ENCODE measurements at places on chromosomes 2 and 18.
A peak's percentile ranks its signal among the peaks of the same experiment; 100 is the strongest.

DNA sequence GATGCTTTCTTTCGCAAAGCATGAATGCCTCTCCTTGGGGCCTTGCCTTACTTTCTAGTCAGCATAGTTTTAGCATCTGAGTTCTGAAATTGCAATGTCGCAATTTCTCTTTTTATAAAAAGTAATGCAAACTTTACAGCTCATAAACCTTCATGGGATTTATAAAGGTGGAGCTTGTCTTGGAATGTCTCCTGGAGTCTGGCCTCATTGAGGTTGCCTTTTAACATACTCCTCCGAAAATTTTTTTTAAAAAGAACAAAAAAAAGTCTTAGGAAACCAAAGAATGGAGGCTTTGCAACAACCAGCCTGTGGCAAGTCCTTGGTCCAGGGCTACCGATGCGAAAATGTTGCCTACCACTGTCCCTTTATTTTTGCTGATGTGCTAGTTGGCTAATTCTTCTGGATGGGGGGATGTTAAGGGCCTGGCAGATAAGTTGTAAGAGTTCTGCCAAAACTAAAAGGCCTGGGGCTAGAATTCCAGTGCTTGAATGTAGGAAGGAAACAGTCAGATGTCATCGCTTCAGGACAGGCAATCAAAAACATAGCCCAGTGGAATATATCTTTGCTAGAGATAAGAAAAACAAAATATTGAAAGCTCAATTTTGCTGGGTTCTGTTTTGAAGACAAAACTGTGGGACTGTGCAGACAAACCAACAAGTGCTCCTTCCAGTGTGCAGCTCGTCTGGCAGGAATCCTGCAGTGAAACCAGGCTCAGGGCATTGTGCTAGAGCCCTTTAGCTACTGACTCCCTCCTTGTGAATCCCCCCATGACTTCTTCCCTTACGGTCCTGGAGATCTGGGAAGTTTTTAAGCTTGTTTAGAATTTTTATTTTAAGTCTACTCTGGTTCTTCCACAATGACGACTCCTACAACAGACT, 213.0 kb downstream of the PIEZO2 start:
- no peak for DNase-seq

DNA sequence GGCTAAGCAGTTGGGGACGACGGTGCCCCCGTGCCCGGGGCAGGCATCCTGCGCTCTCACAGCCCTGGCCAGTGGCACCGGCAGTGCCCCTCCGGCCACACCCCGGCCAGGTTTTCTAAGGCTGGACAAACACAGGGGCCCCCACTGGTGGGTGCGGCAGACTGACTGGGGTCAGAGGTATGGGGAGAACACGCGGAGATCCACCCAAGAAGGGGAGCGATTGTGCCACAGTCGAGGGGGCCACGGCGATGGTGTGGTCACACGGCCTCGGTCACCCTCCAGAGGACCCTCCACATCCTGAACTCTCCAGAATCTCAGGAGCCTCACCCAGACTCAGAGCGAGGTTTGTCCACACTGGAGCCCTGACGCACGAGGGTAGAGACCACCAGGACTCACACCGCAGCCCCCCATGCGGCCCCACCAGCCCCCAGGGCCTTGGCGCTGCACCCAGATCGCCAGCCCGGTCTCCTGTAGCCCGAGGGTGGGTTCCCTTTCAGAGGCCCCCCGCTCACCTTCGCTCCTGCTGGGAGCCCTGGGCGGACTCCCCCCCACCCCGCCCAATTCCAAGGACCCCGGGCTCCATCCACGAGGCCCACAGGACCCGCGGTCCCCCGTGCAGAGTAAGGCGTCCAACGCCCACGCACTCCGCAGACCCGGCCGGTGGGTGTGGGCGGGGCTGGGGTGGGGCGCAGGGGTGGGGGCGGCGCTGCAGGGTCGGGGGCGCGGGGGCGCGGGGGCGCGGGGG, 15.2 kb downstream of the PDCD1 start:
- no peak for DNase-seq

DNA sequence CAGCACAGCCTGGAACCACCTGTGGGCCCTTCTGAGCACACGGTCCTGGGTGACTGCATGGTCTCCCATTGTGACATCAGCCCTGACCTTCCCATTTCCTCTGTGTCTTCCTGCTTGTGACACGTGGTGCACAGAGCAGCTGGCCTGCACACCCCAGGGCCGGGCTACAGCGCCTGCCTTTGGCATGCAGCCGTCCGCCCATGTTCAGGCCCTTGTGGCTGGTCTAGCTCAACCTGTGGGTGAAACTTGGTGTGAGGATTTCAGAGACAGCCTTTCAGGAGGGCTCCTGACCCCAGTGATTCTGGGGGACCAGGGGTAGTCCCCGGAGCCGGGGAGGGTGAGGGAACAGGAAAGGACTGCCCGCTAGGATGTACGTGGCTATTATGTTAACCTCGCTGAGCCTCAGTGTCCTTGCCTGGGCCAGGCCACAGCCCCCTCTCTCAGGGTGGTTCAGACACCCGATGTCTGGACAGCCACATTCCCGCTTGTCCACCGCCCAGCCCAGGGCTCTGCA, 284.8 kb upstream of the HS6ST1 start:
- no peak for DNase-seq

DNA sequence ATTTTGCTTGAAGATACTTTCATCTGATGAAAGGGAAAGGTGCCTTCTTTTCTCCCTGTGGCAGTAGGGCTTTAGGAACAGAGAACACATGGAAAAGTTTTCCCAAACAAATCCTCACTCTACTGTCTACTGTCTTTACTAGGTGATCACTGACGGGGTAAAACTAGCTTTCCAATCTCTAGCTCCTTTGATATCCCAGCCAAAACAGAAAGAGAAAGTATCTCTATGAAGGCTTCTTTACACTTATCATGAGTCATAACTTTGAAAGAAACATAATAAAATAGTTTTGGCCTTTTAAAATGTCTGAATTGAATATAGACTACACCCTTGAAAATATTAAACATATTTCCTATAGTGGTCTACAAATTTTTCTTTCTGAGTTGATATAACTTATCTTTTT, 214.5 kb downstream of the DSEL start:
- no peak for DNase-seq

- peak; percentile 81 for DNase-seq
These were observed 133.1 kb downstream of the NFATC1 start for GRCh38 chr18:79528846-79529245.

DNA sequence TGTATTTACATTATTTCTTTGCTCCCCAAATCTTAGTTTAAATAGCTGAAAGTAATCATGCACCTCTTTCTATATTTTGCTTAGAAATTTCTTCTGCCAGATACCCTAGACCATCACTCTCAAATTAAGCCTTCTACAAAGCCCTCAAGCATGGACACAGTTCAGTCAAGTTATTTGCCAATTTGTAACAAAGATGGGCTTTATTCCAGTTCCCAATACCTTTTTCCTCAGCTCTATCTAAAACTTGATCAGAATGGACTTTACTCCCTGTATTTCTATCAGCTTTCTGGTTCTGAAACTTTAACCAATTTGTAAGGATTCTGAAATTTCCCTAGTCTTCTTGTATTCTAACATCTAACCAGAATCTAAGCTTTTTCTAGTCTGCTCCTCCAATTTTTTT, 56.6 kb downstream of the SYT4 start:
- no peak for DNase-seq

DNA sequence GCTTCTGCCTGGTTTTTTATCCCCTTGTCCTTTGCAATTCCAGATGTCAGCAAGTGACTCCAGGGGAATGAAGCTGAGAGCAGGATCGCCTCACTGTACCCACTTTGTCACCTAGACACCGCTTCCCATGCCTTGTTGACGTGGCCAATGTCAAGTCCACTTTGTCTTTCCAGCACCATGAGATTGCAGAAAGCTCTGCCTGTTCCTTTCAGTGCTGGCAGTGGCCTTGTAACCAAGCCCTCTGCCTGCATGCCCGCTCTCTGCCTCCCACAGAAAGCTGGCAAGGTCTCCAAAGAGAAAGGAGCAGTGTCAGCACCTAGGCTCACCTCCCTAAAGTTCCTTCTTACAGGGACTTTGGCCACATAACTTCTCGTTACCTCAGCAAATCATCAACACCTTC, 282.2 kb upstream of the ST6GAL2 start:
- no peak for DNase-seq

GRCh38 chr2:121555008-121555407, 24.3 kb downstream of the RNU4ATAC start:
- DNase-seq: no peak

DNA sequence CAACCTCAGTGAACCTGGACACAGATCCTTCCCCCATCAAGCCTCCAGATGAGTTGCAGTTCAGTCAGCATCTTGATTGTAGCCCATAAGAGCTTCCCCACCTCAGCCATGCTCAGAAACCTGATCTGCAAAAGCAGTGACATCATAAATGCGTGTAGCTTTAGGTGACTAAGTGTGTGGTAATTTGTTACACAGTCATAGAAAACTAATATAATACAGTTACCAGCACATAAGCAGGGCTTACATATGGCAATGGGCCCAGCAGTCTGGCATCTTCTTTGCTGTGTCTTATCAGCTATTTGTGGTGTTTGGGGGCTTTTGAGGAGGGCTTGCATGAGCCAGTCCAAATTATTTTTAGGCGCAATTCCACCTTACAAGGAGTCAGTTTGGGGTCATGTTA, 807.0 kb downstream of the SLC4A3 start:
- DNase-seq: no peak

DNA sequence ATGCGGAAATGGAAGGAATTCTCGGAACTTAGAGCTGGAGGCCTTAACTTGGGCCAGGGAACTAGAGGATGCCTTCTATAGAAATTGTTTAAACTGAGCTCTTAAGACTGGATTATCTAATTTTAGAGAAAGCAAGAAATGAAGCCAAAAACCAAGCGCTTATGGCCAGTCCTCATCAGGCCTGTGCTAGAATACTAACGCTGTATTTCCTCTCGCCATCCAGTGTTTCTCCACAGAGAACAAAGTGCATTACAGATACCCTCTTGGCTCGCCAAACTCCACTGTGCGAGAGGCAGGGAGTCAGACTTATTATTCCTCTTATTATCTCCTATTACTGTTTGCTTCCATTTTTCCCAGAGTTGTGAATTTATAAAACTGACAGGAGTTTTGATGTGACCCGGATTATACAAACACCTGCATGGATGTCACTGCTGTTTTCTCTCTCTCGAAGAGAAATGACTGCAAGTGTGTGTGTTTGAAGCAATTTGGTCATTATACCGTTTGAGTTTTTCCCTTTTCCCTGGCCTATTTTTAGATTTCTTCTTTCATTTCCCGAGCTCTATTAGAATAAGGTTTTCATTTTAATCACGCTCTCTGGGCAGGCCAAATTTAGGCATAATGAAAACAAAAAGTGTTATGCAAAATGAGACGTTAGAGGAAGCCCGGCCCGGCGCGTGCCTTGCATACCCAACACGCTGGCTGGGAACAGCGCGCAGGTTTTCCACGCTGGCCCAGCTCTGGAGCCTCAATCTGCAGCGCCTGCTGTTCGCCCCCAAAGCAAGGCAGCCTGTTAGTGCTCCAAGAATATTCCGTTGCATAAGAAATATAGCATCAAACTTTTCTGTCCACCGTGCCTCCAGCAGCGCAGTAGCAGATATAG, 103.3 kb downstream of the ALK start:
- no peak for DNase-seq

DNA sequence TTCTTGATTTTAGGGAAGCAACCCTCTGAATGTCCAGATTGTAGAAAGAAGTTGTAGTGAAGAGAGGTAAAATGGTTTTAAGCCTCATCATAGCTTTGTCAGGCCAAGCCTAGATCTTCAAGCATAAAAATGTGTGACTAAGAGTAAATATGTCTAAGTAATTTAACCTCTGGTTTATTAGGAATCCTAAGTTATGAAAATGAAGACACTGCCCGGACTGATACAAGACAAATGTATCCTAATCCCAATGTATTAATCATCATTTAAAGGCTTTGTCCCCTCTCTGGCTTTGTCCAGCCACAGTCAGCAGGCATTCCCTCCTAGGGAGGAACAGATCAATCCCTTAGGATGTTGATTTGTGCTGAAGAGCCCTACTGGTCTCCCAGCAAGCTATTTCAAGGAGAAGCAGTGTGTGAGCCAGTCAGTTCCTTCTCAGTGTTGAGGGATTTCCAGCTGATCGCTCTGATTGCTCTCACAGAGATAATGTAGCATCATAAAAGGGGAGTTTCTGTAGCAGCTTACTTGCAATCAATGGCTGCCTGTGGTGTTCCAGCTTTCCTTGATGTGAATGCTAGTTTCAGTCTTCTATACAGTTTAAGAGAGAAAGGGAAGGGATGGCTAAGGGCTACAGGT, 796.1 kb downstream of the EPHA4 start:
- DNase-seq: no peak

DNA sequence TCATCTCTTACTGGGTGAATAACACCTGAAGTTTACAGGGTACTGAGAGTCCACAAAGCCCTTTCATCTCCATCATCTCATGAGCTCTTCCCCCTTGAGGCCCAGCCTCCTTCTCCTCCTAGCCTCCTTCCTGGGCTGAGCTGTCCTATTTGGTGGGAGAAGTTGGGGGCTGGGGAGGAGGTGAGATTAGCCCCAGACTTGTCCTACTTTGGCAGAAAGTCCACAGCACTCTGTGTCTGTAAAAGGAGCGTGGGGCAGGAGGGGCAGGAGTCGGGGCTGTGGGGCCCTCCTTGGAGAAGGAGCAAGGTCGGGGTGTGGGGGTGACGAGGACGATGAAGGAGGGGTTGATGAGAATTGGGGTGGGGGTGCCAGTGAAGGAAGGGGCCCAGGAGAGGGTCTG, 10.0 kb upstream of the DES start:
- no peak for DNase-seq

DNA sequence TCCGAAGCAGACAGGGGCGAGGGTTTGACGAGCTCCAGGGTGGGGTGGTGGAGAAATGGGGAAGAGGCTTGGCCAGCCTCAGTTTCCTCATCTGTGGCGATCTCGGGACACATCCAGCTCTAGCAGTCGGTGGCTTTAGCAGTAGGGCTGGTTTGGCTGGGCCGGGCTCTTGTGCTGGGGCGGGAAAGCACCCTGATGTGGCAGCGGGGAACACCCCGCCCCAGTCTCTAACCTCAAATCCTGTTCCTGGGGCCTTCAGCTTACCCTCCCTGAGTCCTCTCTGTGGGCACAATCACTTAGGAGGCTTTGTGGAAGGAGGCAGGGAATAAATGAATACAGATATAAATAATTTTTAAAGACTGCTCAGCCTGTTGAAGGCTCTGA, 26.5 kb upstream of the MCFD2 start:
- peak; percentile 59 for DNase-seq

GRCh38 chr2:28977176-28977875, 3.8 kb upstream of the TOGARAM2 start:
- no peak for DNase-seq

- DNase-seq: no peak
These were observed 45.5 kb downstream of the EPAS1 start for GRCh38 chr2:46342566-46343315.

Measured in activated CD4-positive, alpha-beta T cell treated with anti-CD3 and anti-CD28 coated beads, Interleukin-2, amount 50 U/mL, for 4 hours (primary cell).